ENCODE measurements at places on chromosomes 12 and 14.

DNA sequence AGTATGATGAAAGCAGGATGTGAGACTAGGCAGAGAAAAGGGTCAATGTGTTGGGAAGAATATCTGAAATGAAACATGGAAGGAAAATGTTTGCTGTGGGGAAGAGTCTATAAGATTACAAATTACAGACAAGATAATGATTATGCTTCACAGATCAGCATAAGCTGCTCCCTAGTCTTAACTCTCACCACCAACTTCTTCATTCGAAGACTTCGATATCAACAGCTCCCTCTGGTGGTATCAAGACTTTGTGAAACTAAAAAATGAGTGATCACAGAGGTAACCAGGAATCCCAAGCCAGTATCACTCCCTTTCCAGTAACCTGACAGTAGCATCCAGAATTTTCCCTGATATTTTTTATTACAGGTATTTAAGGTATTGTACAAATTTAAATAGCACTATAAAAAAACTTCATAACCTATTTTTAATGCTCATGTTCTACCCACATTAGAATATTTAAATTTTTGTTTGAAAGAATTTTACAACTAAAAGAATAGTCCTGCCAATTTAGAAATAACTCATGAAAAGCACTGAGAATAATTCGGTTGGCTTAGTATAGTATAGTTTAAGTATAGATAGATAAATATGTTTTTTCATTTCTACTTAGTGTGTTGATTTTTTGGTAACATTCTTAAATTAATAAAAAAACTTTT lies 84.4 kb downstream of the C2CD5 start:
- peak; percentile 79 for DNase-seq

DNA sequence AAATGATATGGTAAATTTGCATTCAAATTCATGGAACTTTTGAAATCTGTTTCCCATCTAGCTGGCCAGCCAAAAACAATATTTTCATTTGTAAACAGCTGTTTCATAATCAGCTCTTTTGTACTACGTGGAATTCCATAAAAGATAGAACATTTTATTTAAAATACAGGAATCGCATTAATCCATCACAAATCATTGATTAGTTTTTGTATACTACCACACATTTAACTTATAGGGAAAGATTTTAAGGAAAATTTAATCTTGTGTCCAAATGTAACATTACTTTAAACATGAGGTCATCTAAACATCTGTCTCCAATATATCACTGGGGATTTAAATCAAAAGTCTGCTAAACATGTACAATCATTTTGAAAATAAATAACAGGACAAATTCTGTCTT lies 33.5 kb downstream of the SLC25A21 start:
- no peak for DNase-seq

GRCh38 chr14:96479435-96480146 lies 22.6 kb upstream of the PAPOLA start:
- DNase-seq, result no peak

- no peak for DNase-seq
Observed at GRCh38 chr14:81385886-81386285, 14.2 kb downstream of the STON2 start.

GRCh38 chr12:109549613-109550270 lies 23.6 kb downstream of the MMAB start:
- no peak for DNase-seq

- DNase-seq, result no peak
Observed at GRCh38 chr12:80807640-80808288, 91.1 kb downstream of the MYF5 start.

DNA sequence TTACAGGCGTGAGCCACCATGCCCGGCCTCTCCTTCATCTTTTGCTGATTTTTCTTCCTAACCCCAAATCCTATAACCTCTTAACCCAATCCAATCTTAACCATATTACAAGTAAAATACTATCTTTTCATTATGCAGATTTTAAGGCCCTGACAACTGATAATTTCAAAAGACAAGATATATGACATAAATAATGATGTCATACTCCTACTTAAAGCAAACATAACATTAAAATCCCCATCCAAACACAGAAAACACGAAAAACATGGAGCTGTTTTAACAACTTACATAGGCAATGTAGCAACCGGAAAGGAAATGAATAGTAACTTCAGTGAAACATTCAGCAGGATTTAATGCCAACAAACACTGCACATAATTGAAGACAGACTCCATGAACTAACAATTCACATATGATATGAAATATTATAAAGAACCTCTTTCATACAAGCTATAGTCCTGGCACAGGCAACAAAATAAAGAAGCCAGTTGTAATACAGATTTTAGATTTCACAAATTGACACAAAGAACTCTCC lies 21.5 kb downstream of the USP44 start:
- no peak for DNase-seq

DNA sequence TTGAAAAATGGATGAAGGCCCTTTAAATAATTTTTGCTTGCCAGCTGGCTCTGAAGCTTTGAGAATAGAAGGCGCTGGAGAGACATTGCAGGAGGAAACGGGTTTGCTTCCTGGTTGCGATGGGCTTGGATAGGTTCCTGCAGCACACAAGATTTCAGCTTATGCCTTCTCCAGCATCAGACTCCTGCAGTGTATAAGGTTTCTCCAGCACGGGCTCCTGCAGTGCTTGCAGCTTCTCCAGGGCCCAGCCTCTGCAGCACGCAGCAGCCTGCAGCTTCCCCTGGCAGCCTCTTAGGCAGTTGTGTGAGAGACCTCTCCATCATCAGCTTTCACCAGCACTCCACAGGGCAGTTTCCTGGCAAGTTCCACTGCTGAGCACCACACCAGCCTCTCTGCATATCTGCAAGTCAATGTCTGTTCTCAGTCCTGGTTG lies 78.7 kb upstream of the ZDHHC17 start:
- peak; percentile 89 for DNase-seq

- no peak for DNase-seq
Observed at GRCh38 chr14:71668186-71668912, 263.9 kb upstream of the RGS6 start.

- no peak for DNase-seq
Observed at GRCh38 chr12:41140117-41140516, 48.0 kb upstream of the PDZRN4 start.

GRCh38 chr12:96828169-96828789 lies 78.8 kb upstream of the NEDD1 start:
- DNase-seq, result no peak

GRCh38 chr12:47774663-47775062 lies 1.6 kb downstream of the SLC48A1 start:
- DNase-seq, result no peak

DNA sequence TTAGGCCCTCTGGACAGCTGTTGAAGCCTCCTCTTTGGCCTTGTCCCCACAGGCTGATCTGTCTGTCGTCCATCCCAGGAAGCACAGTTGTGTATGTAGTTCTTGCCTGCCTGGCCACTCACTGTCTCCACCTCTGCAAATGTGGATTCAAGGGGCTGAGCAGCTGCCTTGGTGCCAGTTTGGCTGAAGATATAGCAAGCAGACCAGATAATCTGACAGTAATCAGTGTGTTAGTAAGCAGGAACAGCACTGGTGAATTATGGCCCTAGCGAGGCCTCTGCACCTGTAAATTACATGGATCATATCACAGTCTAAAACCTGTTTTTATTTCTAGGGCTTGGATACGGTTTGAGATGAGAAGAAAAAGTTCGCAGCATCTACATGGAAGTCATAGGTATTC lies 282.5 kb upstream of the NOS1 start:
- no peak for DNase-seq

DNA sequence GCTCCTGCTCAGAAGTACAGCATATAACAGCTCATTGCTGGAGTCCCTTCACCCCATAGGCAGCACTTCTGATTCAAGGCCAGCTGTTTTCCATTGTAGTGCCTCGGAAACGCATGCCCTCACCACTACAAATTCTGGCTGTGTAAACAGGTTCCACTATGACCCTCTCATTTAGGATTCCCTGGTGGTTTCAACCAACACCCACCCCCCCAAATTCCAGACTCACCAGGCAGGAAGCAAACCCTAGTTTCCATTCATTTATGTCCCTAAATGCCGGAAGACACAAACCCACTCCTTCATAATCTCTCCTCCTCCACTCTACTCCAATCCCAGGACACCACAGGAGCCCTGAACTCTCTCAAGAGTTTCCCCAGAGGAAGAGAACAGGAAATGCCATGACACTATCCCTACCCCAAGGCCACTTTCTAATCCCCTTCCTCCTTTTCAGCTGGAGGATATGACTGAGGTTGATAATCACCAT lies 75.9 kb upstream of the TMPO start:
- DNase-seq, result peak; percentile 79

DNA sequence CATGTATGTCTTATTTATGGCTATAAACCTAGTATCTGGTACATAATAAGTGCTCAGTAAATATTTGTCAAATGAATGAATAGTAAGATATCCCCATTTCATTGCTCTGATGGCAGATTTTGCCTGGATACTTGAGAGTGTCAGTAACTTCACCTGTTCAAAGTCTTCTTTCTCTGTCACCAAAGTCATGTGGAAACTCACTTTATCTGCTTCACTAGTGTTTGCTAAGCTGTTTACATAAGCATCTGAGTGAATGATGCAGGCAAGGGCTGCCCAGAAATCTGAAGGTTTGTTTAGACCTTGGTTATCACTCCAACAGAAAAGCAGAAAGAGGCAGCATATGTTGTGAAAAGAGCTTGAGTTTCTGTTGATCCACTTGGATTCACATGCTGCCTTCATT lies 4.3 kb downstream of the OR4E1 start:
- DNase-seq, result no peak

GRCh38 chr12:6375269-6376078 lies at the start of gene SCNN1A:
Gene SCNN1A, minus strand, starts transcription at chr12:6375563. Its CDS starts 780 bp downstream, at chr12:6374783.
- no peak for DNase-seq

DNA sequence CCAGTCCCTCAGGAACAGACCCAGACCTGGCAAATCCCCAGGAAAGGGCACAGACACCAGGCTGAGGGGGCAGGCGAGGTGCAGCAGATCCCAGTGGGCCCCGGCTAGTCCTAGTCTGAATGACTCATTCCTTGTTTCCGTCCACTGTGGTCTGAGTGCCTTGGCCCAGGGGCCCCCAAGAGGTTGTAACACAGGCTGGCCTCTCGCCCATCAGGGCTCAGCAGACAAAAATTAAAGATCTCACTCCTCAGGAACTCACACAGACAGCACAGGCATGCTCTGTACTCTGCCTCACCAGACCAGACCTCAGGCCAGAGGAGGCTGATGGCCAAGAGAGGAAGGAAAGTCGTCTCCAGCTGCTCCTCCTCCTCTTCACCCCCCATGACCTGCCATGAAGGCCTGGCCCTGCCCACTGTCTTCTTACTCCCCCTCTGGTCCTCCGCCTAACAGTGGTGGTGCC lies 7.7 kb upstream of the LTBP2 start:
- DNase-seq, result no peak

- DNase-seq, result no peak
Observed at GRCh38 chr12:93868771-93869170, 191.6 kb downstream of the CRADD start.

DNA sequence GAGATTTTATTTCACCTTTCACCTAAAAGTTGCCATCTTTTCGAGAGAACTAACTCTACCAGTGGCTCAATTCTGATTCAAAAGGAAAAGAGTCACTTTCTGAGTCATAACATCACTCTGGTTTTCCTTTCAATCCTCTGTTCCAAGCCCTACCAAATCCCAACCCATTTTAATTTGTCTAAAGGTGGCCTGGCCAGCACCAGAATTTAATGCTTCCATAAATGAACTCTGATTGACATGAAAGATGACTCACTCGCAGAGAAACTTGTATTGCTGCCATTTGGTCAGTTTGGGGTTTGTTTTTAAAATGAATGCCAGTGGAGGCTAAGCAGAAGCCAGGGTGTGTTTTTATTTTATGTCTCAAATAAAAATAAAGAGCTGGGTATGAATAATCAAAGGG lies 117.4 kb upstream of the SOX5 start:
- DNase-seq, result no peak

DNA sequence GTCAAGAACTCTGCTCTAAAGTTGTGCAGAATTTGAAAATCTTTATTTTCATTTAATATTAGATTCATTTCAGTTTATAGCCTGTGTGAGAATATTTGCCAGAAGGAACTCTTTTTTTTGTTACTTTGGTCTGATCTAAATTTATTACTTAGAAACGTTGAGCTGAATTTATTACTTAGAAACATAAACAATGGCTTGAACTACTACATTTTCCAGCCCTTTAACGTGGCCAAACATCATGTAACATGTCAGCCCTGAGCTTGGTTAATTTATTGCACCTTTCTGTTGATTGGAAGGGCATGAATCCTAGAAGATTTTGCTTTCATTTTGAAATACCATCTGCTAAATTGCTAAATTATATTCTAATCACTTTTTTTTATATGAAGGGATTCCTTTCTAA lies 241.4 kb downstream of the TMEM117 start:
- no peak for DNase-seq

GRCh38 chr12:106416273-106416672 lies 58.7 kb downstream of the POLR3B start:
- no peak for DNase-seq

DNA sequence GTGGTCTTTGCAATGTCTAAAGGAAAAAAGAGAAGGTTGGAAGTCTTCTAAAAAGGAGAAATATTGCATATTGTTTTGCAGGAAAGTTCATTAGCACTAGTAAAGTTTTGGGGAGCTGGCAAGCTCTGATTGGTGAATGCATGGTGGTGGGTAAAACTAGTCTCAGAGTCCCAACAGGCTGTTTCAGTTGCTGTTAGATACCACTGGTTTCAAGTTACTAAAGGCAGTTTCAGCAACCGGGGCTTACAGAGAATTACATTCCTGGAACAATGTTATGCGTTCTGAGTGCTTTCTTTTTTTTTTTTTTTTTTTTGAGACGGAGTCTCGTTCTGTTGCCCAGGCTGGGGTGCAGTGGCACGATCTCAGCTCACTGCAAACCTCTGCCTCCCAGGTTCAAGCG lies 208.2 kb downstream of the EPS8 start:
- DNase-seq, result no peak

DNA sequence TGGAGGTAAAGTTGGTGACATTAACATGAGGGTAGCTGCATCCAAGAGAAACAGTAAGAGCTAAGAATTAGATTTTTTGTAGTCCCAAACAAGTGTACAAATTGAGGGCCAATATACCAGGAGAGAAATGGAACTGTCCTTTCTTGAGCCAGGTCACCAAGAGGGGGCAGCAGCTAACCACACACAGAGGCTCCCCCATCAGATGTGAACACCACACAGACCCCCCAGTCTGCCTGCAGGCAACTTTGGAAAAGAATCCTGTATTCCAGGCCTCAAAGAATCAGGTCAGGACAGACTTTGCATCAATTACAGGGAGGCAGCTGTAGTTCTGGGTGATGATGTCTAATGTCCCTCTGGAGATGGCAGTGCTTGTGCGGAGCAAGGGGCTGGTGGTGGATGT lies 77.9 kb downstream of the SPTB start:
- no peak for DNase-seq

GRCh38 chr14:78399316-78399889 lies 229.2 kb downstream of the NRXN3 start:
- peak; percentile 39 for DNase-seq

GRCh38 chr12:24206621-24207020 lies 257.2 kb upstream of the SOX5 start:
- no peak for DNase-seq

DNA sequence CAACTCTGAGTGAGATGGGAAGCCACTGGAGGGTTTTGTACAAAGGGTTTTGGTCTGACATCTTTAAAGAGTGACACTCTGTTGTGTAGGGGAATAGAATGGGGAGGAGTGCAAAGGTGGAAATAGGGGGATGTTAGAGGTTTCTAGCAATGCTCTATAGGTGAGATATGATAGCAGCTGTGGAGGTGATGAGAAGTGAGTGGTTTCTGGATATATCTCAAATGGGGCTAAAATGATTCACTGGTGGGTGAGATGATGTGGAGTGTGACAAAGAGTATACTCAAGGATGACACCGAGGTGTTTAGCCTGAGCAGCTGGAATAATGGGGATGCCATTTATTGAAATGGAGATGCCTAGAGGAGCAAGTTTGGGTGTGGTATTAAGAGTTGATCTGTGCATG lies 426.4 kb downstream of the PCNX1 start:
- DNase-seq, result no peak

GRCh38 chr14:104864267-104865080 lies 594 bp upstream of the CEP170B start:
- no peak for DNase-seq
